Hematopoietic multipotent progenitor cell treated with erythropoietin and hydrocortisone succinate and interleukin-3 and kit ligand, for 4 days (in vitro differentiated cells): ENCODE measurements at places on chromosomes 4 and X.

- no peak for DNase-seq
Observed at GRCh38 chrX:15448010-15448639, 45.0 kb downstream of the PIR start.

DNA sequence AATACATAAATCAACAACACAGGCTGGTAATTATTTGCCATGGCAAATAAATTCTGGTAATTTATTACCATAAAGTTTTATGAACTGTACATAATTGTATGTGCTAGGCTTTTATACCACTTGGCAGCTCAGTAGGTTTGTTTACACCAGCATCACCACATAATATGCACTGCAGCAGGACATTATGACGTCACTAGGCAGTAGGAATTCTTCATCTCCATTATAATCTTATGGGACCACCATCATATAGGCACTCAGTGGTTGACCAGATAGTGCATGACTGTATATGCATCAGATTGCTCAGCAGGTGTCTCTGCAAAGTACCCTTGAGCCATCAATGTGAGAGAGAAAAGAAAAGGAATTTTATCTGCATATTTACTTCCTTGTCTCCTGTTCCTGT is 295.4 kb downstream of the CFAP47 start:
- DNase-seq = no peak

DNA sequence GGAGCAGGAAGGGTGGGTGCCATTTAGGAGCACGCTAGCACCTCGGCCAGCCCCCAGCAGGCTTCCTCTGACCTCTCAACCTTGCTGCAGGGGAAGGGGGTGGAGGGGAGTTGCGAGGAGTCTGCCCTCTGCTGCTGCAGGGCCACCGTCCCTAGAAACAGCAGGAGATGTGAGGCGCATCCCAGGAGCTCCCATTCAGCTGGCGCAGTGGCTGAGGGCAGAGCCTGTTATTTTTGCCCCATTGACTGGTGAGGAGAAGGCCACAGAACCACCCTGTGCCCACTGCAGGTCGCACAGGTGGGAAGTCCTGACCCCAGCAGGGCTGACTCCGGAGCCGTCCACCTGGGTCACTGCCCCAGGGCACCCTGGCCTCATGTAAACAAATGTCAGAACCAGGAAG is 8.0 kb downstream of the PDE6B start:
- DNase-seq = no peak

- no peak for DNase-seq
Observed at GRCh38 chr4:103118166-103118565, 18.5 kb upstream of the BDH2 start.
